ENCODE measurements at places on chromosomes 7 and 10.

DNA sequence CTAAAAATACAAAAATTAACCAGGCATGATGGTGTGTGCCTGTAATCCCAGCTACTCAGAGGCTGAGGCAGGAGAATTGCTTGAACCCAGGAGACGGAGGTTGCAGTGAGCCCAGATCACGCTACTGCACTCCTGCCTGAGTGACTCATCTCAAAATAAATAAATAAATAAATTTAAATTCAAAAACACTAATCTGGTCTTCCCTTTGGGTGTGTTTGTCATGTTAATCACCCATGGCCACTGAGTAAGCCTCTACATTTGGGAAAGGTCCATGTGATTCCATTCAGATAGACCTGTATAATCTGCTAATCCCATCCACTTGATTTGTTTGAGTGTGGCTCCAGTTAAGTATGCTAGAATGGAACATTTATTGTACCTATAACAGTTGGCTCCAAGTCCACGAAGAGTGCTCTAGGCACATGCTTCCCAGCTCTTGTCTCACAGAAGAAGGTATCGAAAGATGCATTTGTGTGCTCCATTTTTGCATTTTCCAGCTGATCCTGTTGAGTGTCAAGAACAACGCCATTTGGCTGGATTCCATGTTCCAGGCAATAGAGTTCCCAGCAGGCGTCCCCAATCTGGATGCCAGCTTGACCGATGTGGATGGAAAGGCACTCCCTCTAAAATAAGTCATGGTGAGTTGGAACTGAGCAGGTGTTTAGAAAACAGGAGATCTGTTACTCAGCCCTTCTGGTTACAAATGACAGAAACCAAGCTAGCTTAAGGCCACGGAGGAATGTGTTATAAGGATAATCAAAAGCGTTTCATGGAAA lies 4.0 kb downstream of the TUBAL3 start:
- no peak for DNase-seq

- no peak for DNase-seq
Observed at GRCh38 chr10:102565793-102566192, 62.0 kb downstream of the SUFU start.

GRCh38 chr7:12415072-12415471 lies 11.4 kb upstream of the VWDE start:
- no peak for DNase-seq

GRCh38 chr7:112009081-112009480 lies 197.1 kb downstream of the DOCK4 start:
- DNase-seq, result no peak

DNA sequence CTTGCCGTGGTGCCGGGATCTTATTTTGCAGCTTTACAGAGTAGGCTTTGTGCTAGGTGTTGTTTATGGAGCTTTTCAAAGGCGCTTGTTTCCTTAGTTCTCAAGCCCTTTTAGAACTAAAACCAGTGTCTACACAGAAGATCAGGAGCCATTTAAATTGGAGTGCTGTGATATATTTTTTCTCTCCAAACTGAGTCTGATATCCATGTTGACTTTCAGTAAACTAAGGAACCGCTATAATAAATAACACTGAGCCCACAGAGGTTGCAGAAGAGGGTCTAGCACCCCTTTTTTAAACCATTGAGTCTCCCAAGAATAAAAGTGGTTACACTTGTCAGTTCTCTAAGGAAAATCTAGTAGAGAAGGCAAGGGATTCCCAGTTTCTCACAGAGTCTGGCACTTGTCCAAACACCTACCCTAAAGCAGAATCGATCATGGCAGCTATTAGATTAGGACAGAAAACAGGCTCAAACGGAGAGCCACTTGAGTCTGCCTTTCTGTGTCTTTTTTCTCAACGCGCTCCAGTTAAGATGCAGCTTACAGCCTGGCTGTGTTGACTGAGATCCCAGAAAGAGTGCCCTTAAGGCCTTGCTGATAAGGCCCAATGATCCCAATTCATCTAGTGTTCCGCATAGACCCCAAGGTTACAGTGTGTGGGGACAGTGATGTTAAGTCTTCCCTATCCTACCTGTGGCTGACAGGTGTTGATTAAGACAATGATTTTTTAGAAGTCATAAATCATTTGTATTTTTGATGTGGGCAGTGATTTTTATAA lies 804 bp downstream of the TMEM106B start:
- no peak for DNase-seq

GRCh38 chr7:29095631-29096445 lies 50.5 kb downstream of the CPVL start:
- no peak for DNase-seq

GRCh38 chr10:84097787-84098353 lies 41.4 kb upstream of the GHITM start:
- no peak for DNase-seq

- no peak for DNase-seq
Observed at GRCh38 chr10:7634142-7634894, 32.4 kb downstream of the ITIH5 start.

All from GM10248 (cell line).